ENCODE measurements at places on chromosomes 7 and 10.

- DNase-seq = no peak
Measured at GRCh38 chr10:122659651-122660050, 40.0 kb downstream of the C10orf120 start.

GRCh38 chr7:148621563-148621962 lies 31.0 kb downstream of the C7orf33 start:
- DNase-seq = no peak

DNA sequence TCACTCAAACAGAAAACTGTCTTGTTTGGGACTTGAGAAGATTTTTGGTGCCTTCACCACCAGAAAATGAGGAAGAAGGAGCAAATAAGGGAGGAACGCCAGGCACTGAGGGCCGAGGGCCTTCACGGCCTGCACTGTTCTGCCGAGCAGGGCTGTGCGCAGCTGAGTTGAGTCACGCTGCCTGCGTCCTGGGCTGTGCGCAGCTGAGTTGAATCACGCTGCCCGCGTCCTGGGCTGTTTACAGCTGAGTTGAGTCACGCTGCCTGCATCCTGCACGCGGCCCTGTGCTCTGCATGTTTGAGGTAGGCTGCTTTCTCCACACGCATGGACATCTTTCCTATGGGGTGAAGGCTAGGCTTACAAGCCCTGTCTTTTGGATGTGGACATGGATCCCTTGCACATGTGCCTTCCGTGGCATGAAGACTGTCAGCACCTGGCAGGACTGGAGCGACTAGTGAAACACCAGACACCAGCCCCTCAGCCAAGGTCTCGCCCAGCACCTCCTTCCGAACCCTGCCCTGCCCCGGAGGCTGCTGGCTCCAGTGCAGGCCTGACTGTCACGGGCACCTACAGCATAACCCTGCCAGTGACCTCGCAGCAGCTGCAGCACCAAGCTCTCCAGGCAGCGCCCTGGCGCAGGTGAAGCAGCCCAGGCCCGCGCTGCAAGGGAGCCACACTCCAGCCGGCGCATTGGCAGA lies 96.7 kb downstream of the HTR5A start:
- DNase-seq = no peak

GRCh38 chr7:12757443-12757842 lies 70.0 kb downstream of the ARL4A start:
- DNase-seq = no peak

DNA sequence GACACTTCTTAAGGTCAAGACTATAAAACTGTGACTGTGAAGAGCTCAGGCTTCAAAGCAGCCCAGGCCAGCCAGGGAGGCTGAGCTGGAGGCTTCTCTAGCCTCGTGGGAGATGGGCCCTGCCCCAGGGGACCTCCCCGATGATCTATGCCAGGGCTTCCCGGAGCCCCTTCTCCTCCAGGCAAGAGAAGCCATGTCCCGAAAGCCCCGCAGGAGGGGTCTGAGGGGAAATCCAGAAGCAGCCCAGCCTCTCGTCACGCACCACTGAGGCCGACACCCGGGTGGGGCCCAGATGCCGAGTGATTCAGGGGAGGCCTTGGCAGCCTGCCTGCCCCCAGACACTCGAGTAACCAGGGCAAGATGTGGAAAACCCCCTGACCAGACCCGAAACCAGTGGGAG lies 63.7 kb downstream of the PROSER2 start:
- DNase-seq = no peak

GRCh38 chr7:148563583-148564274 lies 26.8 kb upstream of the C7orf33 start:
- DNase-seq = no peak

DNA sequence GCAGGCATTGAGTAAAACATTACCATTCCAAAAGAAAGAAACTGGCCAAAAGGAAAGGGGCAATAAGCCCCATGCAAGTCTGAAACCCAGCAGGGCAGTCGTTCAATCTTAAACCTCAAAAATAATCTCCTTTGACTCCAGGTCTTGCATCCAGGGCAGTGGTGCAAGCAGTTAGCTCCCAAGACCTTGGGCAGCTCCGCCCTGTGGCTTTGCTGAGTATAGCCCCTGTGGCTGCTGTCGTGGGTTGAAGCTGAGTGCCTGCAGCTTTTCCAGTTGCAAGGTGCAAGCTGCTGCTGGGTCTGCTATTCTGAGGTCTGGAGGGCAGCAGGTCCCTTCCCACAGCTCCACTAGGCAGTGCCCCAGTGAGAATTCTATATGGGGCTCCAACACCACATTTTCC lies 580.1 kb upstream of the AUTS2 start:
- no peak for DNase-seq

DNA sequence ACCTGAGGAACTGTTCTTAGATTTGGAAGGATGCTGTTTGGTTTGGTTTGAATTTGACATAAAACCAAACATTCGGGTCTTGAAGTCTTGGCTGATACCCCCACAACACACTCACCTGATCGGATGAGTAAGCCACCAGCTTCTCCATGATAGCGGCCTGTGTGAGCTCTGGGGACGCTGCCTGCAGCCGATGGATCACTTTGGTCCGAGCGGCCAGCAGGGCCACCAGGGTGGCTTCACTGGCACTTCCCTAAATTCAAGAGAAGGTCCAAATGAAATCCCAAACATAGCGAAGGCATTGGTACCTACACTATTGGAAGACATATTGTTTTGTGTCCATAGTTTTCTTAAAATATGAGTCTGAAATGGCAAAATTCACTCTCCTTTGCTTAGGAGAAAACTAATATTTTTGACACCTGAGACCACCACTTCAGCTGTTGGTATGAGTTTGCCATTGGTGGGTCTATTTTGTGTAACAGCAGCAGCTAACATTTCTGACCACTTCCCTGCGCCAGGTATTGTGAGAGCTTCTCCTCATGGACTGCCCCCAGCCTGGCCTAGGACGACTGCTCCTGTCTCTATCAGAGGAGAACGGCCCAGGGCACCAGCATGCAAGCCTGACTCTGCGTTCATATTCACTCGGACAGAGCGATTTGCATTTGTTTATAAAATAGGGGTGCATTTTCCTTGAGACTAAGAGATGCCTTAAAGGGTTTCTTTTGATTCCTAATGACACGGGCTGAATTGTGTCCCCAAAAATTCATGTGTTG lies 35.9 kb downstream of the DDC start:
- no peak for DNase-seq

DNA sequence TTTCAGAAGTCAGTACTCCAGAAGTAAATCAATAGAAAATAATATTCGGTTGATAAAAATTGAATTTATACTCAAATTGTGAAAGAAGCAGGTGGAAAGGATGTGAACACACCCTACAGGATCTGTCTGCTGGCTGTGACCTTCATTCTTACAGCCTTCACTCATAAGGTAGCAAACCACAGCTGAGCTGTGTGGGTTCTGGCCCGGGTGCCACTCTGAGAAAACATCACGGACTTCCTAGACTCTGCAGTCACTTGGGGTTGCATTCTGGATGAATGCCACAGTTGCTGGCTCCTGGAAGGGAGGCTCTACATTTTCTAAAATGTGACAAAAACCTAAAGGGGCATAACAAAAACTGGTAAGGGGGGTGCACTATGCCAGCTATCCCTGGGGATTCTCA lies 36.0 kb upstream of the ABLIM1 start:
- DNase-seq = no peak
